NB4 (cell line): ENCODE measurements at places on chromosomes 3 and 15.

DNA sequence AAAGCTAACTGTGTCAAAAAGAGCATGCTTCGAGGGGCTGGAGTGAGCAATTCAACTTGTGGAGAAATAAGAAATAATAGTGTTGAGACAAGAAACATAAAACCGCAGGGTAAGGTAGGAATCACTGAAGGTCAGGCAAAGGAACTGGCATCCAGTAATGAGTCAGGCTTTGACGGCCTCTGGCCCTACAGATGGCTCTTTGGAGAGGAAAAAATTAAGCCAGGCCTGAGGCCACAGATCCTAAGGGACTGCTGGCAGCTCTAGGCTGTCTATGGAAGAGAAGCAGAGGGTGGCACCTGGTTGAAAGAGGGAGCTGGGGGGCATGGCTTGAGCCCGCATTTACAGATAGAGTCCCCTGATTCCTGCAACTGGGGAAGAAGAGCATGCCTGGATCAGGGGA, 28.6 kb upstream of the ZSCAN2 start:
- no peak for DNase-seq

DNA sequence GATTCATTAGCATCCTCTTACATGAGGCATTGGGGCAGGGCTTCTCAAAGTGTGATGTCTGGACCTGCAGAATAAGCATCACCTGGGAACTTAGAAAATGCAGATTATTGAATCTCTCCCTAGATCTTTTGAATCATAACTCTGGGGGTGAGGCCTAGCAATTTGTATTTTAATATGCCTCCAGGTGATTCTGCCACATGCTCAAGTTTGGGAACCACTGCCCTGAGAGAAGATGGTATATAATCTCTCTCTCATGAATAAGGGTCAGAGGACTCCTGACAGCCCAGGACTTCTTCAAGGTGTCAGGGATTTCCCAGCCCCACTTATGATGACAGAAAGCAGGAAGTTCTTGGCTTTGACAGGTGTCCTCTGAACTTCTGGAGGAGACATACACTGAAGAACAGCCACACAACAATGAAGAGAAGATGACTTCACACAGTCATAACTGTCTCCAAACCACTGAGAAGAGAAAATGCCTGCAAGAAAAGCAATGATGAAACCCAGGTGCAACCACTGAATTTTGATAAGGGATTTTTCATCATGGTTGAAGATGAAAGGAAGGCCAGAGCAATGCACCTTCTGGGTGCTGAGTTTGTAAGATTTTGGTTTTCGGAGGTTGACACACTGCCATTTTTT, 211.9 kb upstream of the MRPL3 start:
- no peak for DNase-seq

- no peak for DNase-seq
These were observed 24.3 kb downstream of the ZDHHC19 start for GRCh38 chr3:196186651-196187573.

- peak; percentile 6 for DNase-seq
These were observed 354.7 kb downstream of the FGF12 start for GRCh38 chr3:192372616-192373015.

DNA sequence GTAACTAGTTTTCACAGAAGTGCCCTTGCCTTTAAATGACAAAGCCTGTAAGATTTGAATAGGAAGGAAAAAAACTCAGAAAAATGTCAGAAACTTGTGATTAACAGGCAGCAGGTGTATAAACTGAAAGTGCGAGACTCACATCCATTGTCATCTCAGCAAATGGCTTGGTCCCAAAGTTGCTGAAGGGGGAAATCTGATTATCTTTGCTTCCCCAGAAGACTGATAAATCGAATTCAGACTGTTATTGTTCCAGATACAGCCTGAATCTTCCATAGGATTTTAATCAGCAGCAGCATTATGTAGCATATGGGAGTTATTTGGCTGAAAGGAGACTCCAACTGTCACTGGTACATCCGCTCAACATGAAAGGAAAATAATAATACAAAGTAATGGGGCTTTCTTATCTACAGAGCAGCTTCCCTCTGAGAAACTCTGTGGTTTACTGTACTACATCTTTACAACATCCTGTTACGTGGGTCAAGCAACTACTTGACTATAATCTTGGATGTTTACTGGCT, 550.4 kb upstream of the CCDC54 start:
- DNase-seq = no peak

DNA sequence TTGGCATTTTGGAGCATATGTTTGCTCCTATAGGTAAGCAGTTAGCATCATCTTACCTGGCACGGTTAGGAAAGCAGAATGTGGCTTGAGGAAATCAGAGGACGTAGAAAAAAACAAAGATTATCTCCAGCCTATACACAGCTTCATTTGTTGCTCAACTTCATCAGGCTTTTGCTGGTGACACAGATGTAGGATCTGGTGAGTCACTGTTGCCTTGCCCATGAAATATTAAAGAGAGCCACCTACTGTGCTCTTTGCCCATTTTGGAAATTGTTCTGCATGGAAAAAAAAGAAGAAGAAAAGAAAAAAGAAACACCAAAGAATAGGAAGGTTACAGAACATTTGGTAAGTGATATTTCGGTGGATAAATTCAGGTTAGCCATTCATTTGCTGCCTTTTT, 3.8 kb downstream of the IL1RAP start:
- peak; percentile 75 for DNase-seq
